CD4-positive, alpha-beta T cell treated with Interleukin-17A for 1 hour (primary cell): ENCODE measurements at places on chromosomes 2 and 18.

- no peak for DNase-seq
Measured at GRCh38 chr18:55073834-55074233, 114.6 kb upstream of the CCDC68 start.

DNA sequence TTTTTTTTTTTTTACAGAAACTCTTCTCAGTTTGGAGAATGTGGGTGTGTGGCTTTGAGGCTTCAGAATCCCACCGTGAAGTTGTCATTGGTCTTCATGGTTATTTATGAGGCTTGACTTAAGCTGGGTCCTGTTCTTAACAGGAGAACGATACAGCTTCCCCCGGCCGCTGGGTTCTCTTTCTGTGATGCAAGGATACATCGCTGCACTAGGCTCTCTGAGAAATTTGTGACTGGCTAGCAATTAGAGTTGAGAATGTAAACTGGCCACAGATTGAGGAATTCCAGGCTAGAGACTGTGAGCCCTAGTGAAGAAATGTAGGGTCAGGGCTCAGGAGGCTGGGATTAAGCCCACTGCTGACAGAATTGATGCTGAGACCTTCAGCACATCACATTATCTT, 29.8 kb downstream of the MGAT5 start:
- no peak for DNase-seq

DNA sequence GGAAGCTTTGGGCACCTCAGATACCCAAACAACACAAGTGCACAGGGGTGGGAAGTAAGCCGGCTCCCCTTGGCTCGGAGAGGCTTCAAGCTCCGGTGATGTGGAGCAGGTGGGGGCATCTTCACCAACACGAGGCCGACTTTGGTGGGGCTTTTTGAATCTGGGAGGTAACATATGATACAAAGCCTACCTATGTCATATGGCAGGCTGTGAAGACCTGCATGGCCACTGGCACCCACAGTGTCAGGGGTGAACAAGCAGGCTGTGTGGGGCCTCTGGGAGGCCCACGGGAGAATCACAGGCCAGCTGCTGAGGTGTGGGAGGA, 109.0 kb downstream of the EIPR1 start:
- DNase-seq = no peak

DNA sequence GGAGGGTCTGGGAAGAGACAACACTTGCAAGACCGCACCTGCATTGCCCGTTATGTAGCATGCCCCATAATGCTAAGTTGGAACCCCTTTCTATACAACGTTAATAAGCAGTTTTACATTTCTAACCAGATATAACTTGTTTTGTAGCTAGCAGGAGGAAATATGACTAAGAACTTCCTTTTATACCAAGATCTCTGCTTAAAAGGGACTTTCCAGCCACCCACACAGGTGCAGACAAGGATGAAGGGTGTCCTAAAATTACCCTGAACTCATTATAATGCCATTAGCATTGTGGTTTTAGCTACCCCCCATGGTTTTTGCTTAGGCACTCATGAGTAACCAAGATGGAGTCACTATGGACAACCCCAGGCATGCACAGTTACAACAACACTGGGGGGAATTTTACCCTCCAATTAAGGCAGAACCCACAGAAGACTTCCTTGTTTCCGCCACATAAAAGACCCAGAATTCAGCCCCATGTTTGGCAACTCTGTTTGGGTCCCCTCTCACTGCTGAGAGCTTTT, 362.8 kb downstream of the CBLN2 start:
- no peak for DNase-seq

DNA sequence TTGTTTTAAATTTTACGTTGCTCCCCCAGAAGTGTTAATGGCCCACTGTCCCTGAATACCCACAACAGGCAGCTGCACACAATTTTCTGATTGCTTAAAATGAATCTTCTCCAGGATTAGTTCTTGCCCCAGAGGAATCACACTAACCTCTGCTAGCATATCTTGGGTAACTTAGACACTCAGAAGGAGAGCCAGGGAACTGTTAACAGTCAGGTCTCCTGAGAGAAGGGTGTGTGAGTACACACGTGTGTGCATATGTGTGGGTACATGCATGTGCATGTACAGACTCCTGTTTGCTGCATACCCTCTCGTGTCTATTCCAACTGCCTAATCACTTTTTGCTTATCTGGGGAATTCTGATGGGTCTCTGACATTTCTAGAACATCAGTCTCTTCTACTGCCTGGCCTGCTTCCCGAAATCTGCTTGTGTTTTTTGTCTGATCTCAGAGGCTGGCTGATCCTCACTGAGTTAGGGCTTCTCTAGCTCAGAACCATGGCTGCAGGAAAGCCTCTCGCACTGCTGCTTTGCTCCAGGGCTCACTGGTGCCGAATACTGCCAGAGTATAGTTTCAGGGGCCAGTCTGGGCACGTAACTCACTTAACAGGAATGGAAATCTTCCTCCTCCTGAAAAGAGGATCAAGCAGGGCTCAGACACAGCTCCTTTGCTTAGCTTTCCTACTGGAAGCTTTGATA, 62.8 kb downstream of the PRELID3A start:
- no peak for DNase-seq

DNA sequence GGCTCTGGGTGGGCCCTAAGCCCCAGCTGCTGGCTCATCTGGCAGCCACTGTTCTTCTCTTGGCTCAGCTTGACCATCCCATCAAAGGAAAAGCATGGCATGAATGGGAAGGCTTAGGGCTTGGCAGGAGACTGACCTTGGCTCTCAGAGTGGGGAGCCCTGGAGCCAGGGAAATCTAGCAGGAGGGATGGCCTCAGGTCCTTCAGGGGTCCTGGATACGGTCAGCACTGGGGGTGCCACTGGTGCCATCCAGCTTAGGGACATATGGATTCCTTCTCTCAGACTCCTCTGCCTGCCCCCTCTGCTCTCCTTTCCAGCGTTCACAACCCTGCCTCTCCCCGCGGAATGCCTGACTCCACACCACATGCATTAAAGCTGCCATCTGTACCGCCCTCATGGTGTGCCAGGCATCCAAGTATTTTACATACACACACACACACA, 165.5 kb upstream of the HAAO start:
- no peak for DNase-seq
